ENCODE measurements at places on chromosomes 2 and 18.
A peak's percentile ranks its signal among the peaks of the same experiment; 100 is the strongest.

DNA sequence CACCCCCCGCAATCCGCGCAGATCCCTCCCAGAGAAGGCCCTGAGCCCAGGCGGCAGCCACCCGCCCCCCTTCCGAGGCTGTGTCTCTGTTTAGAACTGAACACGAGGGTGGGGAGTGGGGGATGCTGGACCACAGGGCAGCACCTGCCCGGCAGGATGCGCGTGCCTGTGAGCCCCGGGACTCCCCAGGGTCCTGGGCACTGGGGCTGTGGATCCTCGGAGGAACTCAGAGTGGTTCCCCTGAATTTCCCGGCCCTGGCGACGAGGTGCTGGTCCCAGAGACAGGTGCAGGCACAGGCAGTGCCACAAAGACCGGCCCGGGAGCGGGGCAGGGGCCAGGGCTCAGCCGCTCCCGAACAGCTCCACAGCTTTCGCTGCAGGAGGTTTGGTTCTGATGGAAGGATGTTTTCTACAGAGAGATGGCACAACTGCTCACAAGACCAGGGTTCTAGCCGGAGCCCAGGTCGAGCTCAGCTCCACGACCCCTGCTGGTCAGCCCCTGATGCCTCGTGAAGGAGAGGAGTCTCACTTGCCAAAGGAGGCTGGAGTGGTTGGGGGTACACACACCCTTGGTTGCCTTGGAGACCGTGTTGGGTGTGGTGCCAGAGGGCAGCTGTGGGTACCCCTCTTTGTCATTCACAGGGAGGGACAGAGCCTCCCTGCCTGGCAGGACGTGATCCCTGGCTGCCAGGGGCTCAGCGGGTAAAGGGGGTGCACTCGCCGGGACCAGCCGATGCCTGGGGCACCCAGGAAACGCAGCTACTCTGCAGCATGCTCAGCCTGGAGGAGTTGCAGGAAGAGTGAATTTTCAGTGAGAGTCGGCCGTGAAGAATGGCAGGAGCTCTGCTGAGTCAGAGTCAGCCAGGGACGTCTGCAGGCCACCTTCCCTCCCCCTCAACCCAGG lies 4.4 kb upstream of the NEU4 start:
- no peak for DNase-seq

DNA sequence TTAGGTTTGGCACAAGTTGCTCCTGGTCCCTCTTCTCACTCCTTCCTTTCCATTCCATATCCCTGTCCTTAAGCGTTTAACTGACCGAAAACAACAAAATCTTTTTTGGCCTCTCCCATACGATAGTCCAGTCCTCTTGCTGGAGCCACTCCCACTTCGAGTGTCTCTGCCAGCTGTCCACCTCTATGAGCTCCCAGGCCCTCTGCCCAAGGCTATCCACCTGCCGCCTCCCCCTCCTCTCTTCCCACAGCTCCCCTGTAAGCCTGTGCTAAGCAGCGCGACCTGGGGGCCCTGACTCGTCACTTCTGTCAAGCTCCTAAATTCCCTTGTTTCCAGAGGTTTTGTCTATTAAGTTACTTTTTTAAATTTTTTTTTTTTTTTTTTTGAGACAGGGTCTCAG lies 47.0 kb upstream of the FOSL2 start:
- no peak for DNase-seq

DNA sequence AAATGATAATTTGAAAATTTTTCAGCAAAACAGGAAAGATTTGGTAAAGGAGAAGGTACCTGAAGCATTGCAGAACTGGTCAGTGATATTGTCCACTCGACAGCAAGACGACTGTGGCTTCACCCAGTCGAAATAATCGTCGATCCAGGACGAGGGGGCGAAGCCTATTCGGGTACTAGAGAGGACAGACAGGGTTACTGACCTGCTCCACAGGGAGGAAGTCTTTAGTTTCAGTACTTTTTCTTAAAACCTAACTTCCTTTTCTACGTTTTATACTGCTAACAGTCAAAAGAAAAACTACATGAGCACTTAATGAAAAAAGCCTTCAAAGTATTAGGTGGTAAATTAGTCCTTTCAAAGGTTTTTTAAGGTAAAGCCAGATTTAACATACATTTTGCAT lies 36.0 kb downstream of the RMC1 start:
- no peak for DNase-seq

DNA sequence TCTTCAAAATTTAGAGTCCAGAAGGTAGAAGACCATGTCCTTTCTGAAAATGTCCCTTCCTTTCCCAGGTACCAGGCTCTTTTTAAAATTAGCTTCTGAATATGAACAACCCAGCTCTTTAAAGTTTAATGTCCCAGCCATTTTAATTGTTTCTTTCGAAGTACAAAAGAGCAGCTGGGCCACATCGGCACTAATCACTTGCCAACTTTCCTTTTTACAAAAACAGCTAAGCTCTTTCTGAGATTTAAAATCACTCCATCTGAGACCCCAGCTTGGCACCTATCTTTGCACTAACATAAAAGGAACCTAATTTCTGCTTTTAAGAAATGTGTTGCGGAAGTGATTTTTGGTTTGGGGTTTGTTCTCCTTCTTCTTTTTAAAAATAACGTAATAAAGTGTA lies 2.6 kb downstream of the BOD1L2 start:
- no peak for DNase-seq

DNA sequence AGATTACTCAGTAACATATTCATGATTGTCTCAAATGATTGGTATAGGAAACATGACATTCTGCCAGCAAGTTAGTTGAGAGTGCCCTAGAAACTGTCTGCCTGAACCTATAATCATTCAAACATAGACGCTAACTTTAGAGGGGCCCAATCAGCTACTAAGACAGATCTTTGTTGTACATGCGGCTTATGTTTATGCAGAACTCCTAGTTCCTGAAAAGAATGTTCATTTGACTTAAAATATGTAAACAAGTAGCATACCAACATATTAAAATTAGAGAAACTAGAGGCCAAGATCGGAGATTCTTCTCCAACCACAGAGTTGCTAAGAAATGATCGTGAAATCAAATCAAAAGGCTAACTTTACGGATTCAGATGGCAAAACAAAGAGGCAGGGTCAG lies 4.2 kb upstream of the METAP1D start:
- DNase-seq: no peak

- DNase-seq: no peak
Observed at GRCh38 chr2:70140791-70141211, 50.0 kb downstream of the C2orf42 start.

DNA sequence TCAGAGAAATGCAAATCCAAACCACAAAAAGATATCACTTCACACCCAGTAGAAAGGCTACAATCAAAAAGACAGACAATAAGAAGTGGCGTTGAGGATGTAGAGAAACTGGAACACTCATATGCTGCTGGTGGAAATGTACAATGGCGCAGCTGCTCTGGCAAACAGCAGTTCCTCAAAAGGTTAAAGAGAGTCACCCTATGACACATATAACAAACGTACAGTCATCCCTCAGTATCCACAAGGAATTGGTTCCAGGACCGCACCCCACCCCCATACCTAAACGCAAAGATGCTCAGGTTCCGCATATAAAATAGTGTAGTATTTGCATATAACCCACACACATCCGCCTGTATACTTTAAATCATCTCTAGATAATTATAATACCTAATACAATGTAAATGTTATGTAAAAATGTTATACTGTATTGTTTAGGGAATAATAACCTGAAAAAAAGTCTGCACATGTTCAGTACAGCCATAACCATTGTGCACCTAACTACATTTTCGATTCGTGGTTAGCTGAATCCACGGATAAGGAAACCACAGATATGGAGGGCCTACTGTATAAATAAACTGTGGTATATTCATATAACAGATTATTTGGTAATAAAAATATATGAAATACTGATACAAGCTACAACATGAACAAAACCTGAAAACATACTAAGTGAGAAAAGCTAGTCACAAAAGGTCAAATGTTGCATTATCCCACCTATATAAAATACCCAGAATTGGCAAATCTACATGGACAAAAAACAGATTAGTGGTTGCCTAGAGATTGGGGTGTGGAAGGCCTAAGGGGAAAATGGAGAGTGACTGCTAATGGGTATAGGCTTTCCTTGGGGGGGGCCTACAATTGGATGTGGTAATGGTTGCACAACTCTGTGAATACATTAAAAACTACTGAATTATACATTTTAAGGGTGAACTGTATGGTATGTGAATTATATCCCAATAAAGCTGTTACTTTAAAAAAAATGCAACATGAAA lies 37.5 kb downstream of the UXS1 start:
- no peak for DNase-seq

GRCh38 chr2:147097747-147098146 lies 747.1 kb upstream of the ACVR2A start:
- no peak for DNase-seq

DNA sequence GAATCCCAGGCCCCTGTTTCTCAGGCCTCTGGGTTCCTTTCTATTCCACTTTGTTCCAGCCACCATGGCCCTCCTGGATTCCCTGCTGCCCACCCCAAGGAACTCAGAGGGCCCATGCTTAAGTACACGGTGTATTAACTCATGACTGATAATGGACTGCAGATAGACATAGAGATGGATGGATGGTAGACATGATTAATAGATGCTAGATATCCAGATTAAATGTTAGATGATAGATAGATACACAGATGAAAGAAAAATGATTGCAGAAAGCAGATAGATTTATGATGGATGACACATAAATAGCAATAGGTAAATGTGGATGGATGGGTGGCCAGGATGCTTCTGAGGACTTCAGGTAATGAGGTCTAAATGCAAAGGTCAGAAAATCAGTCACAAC lies 278.0 kb downstream of the CELF4 start:
- DNase-seq: no peak

DNA sequence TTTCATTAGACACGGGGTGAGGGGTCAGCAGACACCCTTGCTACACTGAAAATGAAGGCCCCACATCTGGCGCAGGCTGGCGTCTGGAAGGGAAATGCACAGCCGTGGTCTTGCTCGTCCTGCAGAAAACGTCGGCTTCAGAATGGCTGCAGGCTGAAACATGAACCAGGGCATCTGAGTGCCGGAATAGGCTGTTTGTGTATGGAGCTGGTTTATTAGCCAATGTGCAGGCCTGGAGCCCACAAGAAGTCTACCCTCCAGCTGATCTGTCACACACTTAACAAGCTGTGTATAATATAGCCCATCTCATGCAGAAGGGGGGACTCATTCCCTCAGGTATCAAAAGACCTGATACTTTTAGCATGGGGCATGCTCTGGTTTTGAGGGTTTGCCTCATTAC lies 153.4 kb upstream of the SOX11 start:
- DNase-seq: no peak

GRCh38 chr18:12271376-12272235 lies 17.4 kb downstream of the CIDEA start:
- DNase-seq: peak; percentile 44

- DNase-seq: no peak
Observed at GRCh38 chr18:79664525-79665125, 15.0 kb upstream of the CTDP1 start.

All from stimulated activated CD4-positive, alpha-beta T cell treated with anti-CD3 and anti-CD28 coated beads, Interleukin-15, amount 100 ng/mL, for 1 hour (primary cell).